ENCODE measurements at places on chromosomes 6 and 20. TPM values are rescaled to one million over a fixed set of nuclear protein-coding genes. Genes with fewer than 3 reads are reported as not detected.

Gene TNNC2
- total RNA-seq = not detected

Gene TSBP1
- total RNA-seq = not detected

Gene BEND6
- 47.3 TPM for total RNA-seq

Gene FAM217A
- not detected for total RNA-seq

Gene DOK5
- 26.8 TPM for total RNA-seq

Gene PHACTR1
- 54.7 TPM for total RNA-seq

Gene HFE
- 1.6 TPM for total RNA-seq

Gene KIF6
- 6.7 TPM for total RNA-seq

Data from diencephalon (tissue), 1 donor.